ENCODE measurements at places on chromosomes 16 and 17. TPM values are rescaled to one million over a fixed set of nuclear protein-coding genes. Genes with fewer than 3 reads are reported as not detected.

XYLT2 gene
- total RNA-seq = 35.3 TPM

C16orf92 gene
- not detected for total RNA-seq

COPZ2 gene
- 30.7 TPM for total RNA-seq

ACE gene
- total RNA-seq = 2.9 TPM

SDR42E2 gene
- 0.09 TPM for total RNA-seq

DNA sequence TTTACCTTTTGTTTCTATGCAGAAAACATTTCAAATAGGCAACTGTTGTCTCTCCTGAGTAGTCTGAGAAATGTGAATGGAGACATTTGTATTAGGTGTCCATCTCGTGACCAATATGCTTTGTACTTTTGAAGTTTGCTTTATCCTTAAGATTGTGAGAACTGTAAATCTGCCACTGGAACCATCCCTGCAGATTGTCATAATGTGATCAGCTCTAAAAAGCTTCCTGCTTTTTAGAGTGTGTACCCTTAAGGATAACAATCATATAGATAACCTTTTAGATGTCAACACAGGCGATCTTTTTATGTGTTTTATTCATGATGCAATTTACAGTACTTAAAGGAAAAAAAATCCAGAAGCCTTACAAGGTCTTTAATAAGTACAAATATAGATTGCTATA lies 63.5 kb downstream of the PRKCA start:
- no peak for DNase-seq
- H3K4me3 ChIP-seq = no peak overlapping the region
- H3K27ac ChIP-seq = no peak overlapping the region
- H3K36me3 ChIP-seq = no peaks in the 10 kb centered on the region
- peaks cover 34% of the 10 kb centered on the region for H3K4me1 ChIP-seq

DNA sequence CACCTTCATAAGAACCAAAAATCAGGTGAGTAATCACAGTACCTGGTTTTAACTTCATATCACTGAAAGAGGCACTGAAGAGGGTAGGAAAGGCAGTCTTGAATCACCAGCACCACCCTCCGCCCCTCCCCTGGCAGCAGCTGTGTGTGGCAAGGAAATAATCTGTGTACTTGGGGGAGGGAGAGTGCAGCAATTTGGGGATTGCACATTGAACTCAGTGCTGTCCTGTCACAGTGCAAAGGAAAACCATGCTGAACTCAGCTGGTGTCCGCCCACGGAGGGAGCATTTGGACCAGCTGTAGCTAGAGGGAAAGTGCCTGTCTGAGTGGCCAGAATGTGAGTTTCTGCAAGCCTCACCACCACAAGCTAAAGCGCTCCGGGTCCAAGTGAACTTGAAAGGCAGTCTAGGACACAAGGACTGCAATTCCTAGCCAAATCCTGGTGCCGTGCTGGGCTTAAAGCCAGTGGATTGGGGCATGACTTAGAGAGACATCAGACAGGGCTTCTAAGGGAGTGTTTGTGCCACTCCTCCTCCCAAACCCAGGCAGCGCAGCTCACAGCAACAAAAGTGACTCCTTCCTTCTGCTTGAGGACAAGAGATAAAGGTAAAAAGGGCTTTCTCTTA lies 39.7 kb upstream of the ALDH3A1 start:
- no peaks in the 10 kb centered on the region for H3K4me1 ChIP-seq
- H3K27me3 ChIP-seq = no peaks in the 10 kb centered on the region
- H3K27ac ChIP-seq = no peak overlapping the region

GRCh38 chr17:45274033-45274432 lies 12.1 kb upstream of the SPATA32 start:
- peaks cover 12% of the 10 kb centered on the region for H3K4me1 ChIP-seq
- no peaks in the 10 kb centered on the region for H3K27me3 ChIP-seq

DNA sequence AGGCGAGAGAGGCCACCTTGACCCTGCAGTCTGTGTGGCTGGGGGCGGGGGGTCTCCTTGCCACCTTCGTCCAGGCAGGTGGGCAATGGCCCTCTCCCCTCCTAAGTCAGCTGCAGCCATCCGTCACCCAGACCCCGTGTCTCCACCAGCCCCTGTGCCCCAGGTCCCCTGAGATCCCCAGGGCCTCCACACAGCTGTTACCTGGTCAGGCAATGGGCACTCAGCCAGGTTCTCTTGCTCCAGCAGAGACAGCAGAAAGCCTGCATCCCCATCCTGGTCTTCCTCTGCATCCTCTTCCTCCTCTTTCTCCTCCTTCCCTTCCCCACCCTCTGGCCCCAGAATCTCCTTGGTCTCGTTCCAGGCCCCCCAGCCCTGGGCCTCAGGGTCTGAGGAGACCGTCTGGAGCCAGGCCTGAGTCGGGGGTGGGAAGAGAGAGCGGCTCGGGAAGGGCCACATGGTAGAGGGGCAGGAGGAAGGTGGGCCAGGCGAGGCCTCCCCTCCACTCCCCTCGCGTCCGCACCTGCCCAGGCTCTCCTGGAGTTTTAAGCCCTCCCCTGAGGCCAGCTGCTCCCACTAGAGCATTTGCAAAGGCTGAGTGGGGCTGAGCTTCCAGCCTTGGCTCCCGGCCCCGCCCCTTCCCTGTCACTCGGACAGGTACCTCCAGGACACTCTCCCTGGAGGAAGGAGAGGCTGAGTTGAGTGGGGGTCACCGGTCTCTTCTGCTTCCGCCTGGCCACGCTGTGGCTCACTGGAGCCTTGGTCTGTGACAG lies at the start of gene PABPN1L:
TSS of gene PABPN1L (minus strand) at position 510 of the 770 bp plus-strand sequence. CDS start at position 456, 54 bp downstream.
- no peak for DNase-seq
- H3K27ac ChIP-seq = no peak within 1 kb of the TSS
- peaks cover 4% of the 10 kb centered on the region for H3K27me3 ChIP-seq
- no peak within 1 kb of the TSS for H3K4me3 ChIP-seq
- peaks cover 6% of the 10 kb centered on the region for H3K36me3 ChIP-seq
- peaks cover 7% of the 10 kb centered on the region for H3K4me1 ChIP-seq

GRCh38 chr17:5304636-5305035 lies 22.6 kb downstream of the RABEP1 start:
- no peaks in the 10 kb centered on the region for H3K27me3 ChIP-seq
- no peak for DNase-seq
- H3K4me1 ChIP-seq = peaks cover 7% of the 10 kb centered on the region
- H3K4me3 ChIP-seq = no peak overlapping the region
- peaks cover 3% of the 10 kb centered on the region for H3K36me3 ChIP-seq

- H3K27ac ChIP-seq = peak overlapping the region; percentile 69
- H3K4me3 ChIP-seq = no peak overlapping the region
- no peaks in the 10 kb centered on the region for H3K27me3 ChIP-seq
- DNase-seq = no peak
- peaks cover 65% of the 10 kb centered on the region for H3K4me1 ChIP-seq
- H3K36me3 ChIP-seq = peaks cover 2% of the 10 kb centered on the region
These were observed 14.5 kb upstream of the MTSS2 start for GRCh38 chr16:70700101-70701020.

DNA sequence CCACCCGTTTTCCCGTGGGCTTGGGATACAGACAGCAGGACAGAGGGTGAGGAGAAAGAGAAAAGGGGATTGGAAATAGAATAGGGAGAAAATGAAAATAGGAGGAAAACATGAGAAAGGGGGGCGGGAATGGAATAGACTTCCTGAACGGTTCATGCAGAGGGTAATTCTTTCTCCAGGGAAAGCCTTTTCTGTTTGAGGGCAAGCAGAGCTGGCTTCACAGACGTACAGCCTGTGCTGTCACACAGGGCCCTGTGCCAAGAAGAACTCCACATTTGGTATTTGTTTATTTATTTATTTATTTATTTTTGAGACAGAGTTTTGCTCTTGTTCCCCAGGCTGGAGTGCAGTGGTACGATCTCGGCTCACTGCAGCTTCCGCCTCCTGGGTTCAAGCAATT lies 12.0 kb downstream of the MILR1 start:
- H3K27me3 ChIP-seq = no peaks in the 10 kb centered on the region
- H3K4me1 ChIP-seq = peaks cover 2% of the 10 kb centered on the region
- H3K4me3 ChIP-seq = no peak overlapping the region
- DNase-seq = no peak
- H3K36me3 ChIP-seq = no peaks in the 10 kb centered on the region

DNA sequence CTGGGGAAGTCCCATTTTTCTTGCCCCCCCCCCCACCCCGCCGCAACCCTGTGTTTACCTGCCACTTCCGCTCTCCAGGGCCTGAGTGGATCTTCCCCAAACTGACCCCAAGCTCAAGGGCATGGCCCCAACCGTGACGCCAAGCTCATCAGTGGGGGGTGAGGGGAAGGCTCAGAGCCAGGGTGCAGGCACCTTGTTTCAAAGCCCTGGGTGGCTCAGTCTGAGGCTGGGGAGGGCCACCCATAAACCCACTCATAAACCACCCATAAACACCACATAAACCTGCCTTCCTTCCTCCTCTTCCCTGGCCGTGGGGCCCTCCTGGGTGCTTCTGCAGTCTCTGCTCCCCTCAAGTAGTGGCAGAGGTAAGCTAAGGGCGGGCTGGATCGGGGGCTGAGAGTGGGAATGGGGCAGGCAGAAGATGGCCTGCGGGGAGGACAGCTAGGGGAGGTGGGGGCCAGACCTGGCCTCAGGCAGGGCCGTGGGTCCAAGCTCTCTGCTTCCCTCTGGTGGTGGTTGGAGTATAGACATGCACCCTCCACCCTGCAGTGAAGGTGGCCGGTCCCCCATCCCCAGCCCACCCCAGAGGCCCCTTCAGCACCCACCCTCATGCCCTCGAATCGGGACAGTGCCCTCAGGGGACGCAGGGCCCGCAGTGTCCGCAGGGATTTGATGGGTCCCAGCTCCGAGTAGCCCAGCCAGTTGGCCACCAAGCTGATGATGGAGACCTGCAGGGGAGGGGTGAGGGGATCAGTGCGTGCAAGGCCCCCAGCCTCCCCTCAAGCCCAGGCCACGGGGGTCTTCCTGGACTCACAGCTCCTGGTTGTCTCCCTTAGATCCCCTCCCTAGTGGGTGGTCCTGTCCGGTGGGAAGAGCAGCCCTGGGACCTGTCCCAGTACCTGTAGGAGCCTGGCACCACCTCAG lies 14.6 kb upstream of the CD79B start:
- no peak overlapping the region for H3K27ac ChIP-seq
- H3K36me3 ChIP-seq = no peaks in the 10 kb centered on the region
- no peak for DNase-seq

GRCh38 chr16:9148374-9149015 lies 57.1 kb downstream of the HAPSTR1 start:
- H3K36me3 ChIP-seq = peaks cover 1% of the 10 kb centered on the region
- DNase-seq = no peak
- H3K4me3 ChIP-seq = no peak overlapping the region
- no peak overlapping the region for H3K27ac ChIP-seq
- peaks cover 3% of the 10 kb centered on the region for H3K27me3 ChIP-seq

- H3K4me3 ChIP-seq = no peak overlapping the region
- H3K4me1 ChIP-seq = peaks cover 13% of the 10 kb centered on the region
- peaks cover 61% of the 10 kb centered on the region for H3K27me3 ChIP-seq
- H3K27ac ChIP-seq = no peak overlapping the region
- H3K36me3 ChIP-seq = no peaks in the 10 kb centered on the region
These were observed 2.9 kb downstream of the ARHGEF15 start for GRCh38 chr17:8312726-8313600.

DNA sequence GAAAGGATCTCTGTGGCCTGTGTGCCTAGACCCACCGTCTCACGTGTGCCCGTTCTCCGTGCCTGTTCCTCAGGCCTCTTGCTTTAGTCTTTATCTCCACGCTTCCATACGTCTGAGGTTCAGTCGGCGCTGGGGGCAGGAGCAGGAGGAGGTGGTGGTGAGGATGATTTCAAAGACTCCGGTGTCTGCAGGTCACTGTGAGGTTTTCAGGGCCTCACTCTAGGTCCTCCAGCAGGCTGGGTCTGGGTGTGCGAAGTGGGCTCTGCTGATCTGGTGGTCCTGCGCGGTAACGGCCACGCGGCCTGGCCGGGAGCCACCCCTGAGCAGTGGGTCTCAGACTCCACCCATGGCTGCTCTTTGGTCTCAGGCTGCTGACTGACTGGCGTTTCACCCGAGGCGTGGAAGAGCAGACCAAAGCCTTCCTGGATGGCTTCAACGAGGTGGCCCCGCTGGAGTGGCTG lies 14.4 kb upstream of the CLEC18A start:
- no peak overlapping the region for H3K4me3 ChIP-seq
- H3K4me1 ChIP-seq = no peaks in the 10 kb centered on the region

DNA sequence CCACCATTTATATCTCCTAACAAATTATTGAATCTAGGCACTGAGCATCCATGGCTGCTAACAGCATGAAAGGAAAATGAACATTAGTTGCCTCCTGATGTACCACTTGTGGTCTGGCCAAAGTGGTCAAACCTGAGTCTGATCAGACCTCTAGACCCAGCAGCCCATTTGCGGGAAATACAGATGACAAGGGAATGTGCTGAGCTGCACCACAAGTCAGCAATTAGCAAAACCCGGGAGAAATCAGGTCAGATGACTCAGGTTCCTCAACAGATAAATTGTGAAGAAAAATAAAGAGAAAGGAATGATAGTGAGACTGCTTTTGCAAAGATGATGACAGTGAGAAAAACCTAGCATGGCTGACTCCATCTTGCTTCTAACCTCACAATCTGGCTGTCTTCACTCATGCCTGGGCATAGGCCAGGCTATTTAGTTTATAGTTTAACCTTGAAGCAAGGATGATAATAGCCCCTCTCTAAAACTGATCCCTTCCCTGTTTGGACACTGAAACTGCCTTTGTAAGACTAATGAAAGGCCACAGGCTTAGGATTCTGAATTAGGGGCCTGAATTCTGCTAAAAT lies 142.7 kb upstream of the ASIC2 start:
- peaks cover 4% of the 10 kb centered on the region for H3K4me1 ChIP-seq
- H3K27ac ChIP-seq = no peak overlapping the region
- no peaks in the 10 kb centered on the region for H3K27me3 ChIP-seq
- no peak overlapping the region for H3K4me3 ChIP-seq
- no peak for DNase-seq

- DNase-seq = no peak
- H3K27ac ChIP-seq = peak overlapping the region; percentile 6
- H3K36me3 ChIP-seq = no peaks in the 10 kb centered on the region
- H3K27me3 ChIP-seq = peaks cover 4% of the 10 kb centered on the region
- H3K4me3 ChIP-seq = peak overlapping the region; percentile 60
- H3K4me1 ChIP-seq = peaks cover 82% of the 10 kb centered on the region
These were observed 4.1 kb downstream of the SP6 start for GRCh38 chr17:47846716-47847340.

DNA sequence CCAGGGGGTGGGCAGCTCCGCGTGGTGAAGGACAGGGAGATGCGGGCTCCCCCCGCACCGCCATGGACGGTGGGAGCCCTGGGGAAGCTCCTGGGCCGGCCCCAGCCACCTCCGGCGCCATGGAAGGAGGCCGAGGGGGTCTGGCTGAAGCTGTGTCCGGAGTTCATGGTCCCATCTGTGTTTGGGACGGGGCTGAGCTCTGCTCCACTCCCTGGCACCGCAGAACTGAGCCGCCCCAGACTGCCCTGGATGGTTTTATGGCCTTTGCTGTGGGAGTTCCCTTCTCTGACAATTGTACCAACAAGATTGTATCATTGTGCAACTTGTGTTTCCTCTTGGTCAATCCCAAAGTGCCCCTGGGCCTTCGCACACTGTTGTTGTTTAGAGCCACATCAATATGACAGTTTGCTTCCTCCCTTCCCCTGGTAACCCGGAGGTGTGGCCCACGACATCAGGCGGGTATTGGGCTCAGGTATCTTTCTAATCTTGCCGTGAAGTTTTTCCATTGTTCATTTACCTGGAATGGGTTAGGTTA lies 942 bp downstream of the KRT23 start:
- H3K36me3 ChIP-seq = no peaks in the 10 kb centered on the region
- H3K27ac ChIP-seq = peak overlapping the region; percentile 91
- no peak overlapping the region for H3K4me3 ChIP-seq
- no peaks in the 10 kb centered on the region for H3K27me3 ChIP-seq

Measured in mesothelial cell of epicardium (in vitro differentiated cells).